Caudate nucleus (tissue), 63 donors: ENCODE measurements at places on chromosomes 5 and 9.

GRCh38 chr5:103562453-103563157, at the start of gene NUDT12:
NUDT12 (minus strand) TSS chr5:103562789; CDS start chr5:103560248, 2,541 bp downstream.
- peak; percentile 82 for DNase-seq

- DNase-seq, result no peak
Measured at GRCh38 chr5:146630472-146630871, 114.5 kb upstream of the GPR151 start.

DNA sequence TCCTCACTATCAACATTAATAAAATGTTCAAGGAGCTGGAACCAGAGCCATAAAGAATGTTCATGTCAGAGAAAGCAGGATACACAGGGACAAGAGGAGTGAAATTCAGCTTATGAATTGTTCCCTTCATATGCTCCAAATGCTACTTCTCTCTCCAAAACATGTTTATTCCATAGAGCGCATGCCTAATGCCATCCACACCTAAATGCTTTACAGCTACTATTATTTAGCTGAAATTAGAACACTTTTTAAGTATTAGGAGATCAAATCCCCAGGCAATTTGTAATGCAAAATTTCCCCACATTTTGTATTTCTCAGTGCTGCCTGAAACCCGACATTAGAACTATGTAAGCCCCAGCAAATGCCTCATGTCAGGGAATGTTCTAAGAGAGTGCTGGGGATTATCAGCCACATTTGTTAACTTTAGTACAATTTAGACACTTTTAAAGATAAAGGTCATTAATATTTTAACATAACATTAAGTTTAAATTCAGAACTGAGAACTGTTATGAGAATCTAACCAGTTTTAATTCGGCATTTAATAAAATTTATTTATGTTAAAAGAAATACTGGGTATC, 75.5 kb downstream of the PPP2R2B start:
- DNase-seq, result no peak

GRCh38 chr5:10063997-10064396, 185.7 kb downstream of the ATPSCKMT start:
- no peak for DNase-seq

DNA sequence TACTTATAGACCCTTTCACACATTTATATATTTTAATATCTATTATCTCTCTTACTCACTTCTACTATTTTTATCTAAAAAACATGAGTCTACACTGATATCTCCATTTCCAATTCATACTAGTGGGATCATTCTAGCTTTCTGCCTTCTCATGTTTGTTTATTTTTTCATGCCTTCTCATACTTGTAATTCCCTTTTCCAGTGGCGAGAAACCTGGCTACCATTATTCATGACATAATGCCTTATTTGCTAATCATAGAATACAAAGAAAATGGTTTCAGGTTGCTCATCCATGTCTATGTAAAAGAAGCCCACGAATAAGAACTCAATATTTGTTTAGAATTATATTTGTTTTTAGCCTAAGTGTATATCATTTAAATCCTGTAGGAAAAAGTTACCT, 232.7 kb upstream of the ACTBL2 start:
- DNase-seq, result no peak

DNA sequence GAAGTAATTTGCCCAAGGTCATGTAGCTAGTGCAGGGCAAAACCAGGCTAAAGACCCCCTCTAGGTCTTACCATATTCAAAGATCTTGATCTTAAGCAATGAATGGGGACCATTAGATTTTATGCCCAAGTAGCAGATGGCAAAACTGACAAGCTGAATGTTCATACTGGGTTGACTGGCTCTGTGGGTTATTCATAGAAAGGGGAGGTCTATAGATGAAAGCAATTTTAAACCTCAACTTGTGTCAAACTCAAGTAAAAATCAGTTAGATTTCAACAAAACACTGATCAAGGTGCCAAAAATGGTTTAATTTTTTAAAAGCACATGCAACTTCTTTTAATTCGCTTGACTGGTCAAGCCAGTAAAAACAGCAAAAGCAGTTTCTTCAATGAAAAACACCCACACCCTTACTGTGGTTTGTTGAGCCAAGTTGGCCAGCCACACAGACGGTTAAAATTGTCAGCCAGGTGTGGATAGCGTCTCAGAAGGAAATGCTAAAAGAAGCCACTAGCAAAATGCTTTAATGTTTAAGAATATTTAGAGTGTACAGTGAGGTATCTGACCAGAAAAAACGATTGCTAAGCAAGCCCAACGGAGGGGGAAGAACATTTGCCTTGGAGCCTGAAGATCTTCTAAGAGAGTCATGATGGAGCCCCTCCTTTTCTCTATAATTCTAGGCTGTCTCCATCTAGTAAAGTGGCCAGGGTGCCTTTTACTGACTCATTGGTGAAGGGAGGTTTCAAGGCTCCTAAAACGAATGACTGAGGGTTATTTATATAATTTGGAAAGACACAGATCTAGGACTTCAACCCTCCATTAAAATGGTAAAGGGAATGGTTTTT, 539.6 kb upstream of the CLINT1 start:
- DNase-seq, result no peak

GRCh38 chr5:135952683-135953082, 2.1 kb downstream of the LECT2 start:
- no peak for DNase-seq

GRCh38 chr9:31629292-31629691, 755.2 kb upstream of the ACO1 start:
- no peak for DNase-seq

GRCh38 chr9:2810420-2811075, 33.3 kb downstream of the PUM3 start:
- DNase-seq, result no peak

DNA sequence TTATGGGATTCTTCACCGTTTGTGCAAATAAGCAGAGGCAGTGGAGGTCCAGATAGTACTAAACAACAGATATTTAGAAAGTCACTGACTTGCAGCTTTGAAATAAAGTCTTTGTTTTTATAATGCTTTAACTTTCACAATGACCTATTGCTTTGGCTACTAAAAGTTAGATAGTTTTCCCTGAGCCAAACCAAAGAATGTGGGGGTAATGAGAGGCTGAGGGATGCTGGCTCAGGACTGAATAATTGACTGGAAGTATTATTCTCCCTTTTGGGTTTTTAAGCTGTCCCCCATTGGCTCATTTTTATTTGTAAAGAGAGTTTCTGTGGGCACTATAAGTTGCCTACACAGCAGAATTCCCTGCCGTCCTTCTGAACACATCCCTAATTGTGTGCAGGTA, 99.2 kb upstream of the ACTBL2 start:
- DNase-seq, result no peak

- no peak for DNase-seq
Measured at GRCh38 chr5:117759849-117760499, 1185.4 kb upstream of the SEMA6A start.

DNA sequence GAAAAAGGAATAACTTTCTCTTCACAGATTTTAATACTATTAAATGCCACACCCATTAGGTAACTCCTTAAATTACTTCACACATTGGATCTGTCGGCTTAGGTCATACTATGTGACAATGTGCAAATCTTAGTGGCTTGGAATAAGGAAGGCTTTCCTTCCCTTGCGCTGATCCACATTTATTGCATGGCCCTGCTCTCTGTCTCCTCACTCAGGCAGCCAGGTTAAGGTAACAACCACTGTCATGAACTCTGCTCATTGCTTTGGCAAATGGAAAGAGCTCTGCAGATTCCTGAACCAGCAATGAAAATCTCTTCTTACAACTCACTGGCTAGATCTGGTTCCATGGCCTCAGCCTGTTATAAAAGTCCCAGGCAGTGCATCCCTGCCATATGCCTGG, 121.9 kb upstream of the NFIB start:
- DNase-seq, result no peak

GRCh38 chr9:34412336-34412735, 35.6 kb upstream of the MYORG start:
- DNase-seq, result no peak

DNA sequence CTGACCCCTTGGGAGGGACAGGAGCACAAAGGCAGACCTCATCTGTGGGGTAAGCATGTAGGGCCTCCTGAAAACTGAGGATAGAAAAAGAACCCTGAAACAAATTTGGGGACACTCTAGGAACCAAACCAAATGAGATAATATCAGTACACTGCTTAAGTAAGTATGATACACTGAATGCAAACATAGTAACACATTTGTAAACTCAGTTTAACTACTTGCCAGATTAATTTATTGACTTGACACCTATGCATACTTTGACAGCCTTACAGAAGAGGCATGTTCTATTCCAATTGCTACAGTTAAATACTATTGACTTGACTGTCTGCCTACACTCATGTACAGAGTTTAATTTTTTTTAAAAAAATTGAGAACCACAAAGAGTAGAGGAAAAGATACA, 1070.8 kb upstream of the SEMA6A start:
- DNase-seq, result no peak

- DNase-seq, result no peak
Measured at GRCh38 chr5:123207852-123208251, 118.8 kb downstream of the PRDM6 start.

- DNase-seq, result no peak
Measured at GRCh38 chr5:142597546-142598337, 88.1 kb downstream of the FGF1 start.

DNA sequence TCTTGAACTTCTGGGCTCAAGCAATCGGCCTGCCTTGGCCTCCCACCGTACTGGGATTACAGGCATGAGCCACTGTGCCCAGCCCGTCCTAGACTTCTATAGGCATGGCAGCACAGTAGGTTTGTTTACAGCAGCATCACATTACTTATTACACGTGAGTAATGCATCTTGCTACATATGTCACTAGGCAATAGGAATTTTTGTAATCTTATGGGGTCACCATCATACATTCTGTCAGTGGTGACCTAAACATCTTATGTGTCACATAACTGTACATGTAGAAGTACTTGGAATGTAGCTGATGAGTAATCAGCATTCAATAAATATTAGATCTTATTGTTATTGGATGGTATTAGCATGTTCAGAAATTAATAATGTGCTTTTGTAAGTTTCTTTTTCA, 22.9 kb upstream of the ABCA1 start:
- DNase-seq, result no peak

- DNase-seq, result no peak
Measured at GRCh38 chr5:179314606-179315355, 30.5 kb downstream of the ADAMTS2 start.

GRCh38 chr5:91132550-91132949, 250.6 kb downstream of the ARRDC3 start:
- no peak for DNase-seq

GRCh38 chr5:77607324-77607723, 31.2 kb downstream of the OTP start:
- no peak for DNase-seq

- DNase-seq, result no peak
Measured at GRCh38 chr5:142671266-142671665, 14.6 kb downstream of the FGF1 start.

- no peak for DNase-seq
Measured at GRCh38 chr5:90875456-90875855, 316.9 kb downstream of the ADGRV1 start.

- DNase-seq, result no peak
Measured at GRCh38 chr9:71743882-71744281, 24.4 kb downstream of the CEMIP2 start.
